LNCaP clone FGC (cell line): ENCODE measurements at places on chromosomes 6 and 20.
A peak's percentile ranks its signal among the peaks of the same experiment; 100 is the strongest.

GRCh38 chr20:63411898-63412631, 50.9 kb upstream of the CHRNA4 start:
- DNase-seq: no peak

GRCh38 chr6:39050453-39051112, 2.0 kb downstream of the GLP1R start:
- no peak for DNase-seq

- no peak for DNase-seq
These were observed 99.8 kb downstream of the TMEM242 start for GRCh38 chr6:157223511-157223910.

- DNase-seq: no peak
These were observed 1.2 kb downstream of the ANGPT4 start for GRCh38 chr20:914727-915498.

GRCh38 chr6:143166247-143166695, 105.6 kb downstream of the AIG1 start:
- DNase-seq: no peak

GRCh38 chr6:155939253-155939652, 483.6 kb upstream of the NOX3 start:
- no peak for DNase-seq

DNA sequence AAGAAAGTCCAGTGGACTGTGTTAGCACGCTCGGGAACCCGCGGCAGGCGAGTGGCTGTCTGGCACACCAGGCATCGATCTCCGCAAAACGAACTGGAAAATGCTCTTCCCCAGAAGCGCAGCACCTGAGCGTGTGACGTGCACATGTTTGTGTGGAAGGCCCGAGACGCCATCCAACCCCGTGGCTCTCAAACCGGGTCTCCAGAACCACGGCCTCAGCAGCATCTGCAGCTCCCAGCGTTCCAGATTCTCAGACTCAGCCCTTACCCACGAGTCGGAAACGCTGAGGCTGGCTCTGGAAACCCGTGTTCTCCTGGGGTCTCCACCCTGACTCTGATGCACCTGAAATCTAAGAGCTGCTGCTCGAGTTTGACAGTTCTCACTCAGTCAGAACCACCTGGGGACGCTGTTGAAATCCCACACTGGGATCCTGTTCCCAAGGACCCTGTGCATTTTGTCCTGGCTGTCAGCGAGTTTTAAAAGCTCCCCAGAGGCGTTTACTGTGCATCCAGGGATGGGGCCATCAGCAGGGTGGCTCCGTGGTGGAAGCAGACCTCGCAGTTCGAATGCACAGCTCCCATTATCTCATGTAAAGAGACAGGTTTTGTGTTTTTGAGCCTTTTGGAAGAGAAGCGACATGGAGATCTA, 69.0 kb downstream of the DLL1 start:
- DNase-seq: no peak

- DNase-seq: no peak
These were observed 219.3 kb downstream of the ARHGAP18 start for GRCh38 chr6:129490521-129491255.

GRCh38 chr20:10034717-10035571, at the start of gene ANKEF1:
ANKEF1 (plus strand) TSS chr20:10034987; CDS start chr20:10038302, 3,315 bp downstream.
- DNase-seq: peak; percentile 61

- no peak for DNase-seq
These were observed 26.6 kb downstream of the ZNF133 start for GRCh38 chr20:18314786-18315406.

GRCh38 chr6:110064744-110065524, 86.8 kb downstream of the GPR6 start:
- DNase-seq: no peak

GRCh38 chr6:35377002-35377401, 34.6 kb downstream of the PPARD start:
- DNase-seq: no peak

- no peak for DNase-seq
These were observed 130.8 kb downstream of the TIAM2 start for GRCh38 chr6:155125906-155126305.

DNA sequence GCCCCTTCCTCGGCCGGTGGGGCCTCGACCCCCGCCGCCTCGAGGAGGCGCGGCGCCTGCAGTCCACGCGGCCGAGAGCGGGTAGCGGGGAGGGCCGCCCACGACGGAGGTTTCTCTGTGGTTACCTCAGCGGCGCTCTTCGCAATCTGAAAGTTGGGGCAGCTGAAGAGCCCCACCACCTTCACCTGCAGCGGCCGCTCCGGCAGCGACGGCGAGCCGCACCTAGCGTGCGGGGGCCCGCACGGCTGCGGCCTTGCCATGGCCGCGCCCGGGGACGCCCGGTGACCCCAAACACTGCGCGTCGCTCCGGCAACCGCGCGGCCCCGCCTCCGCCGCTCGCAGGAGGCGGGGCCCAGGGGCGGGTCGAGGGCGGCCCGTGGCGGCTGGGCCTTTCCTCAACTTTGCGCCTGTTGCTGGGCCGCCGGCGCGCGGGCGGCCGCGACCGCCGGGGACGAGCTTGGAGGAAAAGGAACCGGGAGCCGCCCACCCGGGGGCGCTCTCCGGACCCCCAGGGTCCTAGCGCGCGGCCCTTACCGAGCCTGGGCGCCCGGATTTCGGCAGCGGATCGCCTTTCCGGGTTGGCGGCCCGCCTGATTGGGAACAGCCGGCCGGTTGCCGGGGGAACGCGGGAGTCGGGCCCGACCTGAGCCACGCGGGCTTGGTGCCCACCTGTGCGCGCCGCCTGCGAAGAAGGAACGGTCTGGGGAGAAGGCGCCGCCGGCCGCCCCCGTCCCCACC, at the start of the genes PPIL6 and SMPD2:
PPIL6 (minus strand) TSS at position 298 of the 738 bp plus-strand sequence; CDS start at position 260, 38 bp downstream.
SMPD2 (plus strand) TSS at position 394 of the 738 bp plus-strand sequence. CDS start 398 bp downstream, outside the sequence.
- peak; percentile 19 for DNase-seq

DNA sequence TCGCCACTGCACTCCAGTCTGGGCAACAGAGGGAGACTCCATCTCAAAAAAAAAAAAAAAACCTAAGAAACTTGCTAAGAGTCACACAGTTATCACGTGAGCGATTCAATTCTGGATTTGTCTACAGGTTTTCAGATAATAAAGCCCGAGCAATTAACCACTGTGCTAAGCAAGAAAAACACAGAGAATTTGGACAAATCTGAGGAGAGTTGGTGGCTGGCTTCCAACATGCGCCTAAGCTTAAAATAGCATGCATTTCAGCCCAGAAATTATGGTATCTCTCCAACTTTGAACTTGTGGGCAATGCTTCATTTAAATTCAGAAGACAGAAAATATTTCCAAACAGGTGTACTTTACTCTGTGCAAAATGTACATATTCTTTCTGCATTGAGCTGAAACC, 232.9 kb downstream of the TSHZ2 start:
- no peak for DNase-seq

DNA sequence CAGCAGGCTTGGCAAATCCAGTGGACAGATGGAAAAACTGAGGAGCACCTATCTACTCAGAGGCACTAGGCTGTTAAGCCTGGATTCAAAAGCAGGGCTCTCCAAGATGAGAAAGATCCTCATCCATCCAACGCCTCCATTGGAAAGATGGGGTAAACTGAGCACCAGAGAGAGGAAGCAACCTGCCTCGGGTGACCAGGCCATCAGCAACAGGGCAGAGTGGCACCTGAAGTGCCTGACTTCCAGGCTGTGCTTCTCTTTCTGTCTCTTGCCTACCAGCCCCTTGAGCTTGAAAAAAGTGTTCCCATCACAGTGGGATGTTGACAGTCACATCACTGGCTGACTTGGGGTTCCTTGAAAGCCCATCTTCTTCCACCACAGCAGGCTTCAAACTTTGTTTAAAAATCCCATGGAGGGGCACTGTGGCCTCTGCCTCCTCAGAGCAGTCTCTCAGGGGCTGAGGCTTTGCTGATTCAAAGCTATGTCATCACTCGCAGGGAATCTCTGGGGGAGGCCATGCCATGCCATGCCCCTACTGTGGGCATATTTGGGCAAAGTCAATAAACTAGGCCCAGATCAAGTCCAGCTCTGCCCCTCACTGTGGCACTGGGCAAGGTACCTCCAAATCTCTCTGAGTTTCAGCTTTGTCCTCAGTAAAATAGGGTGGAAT, 44.8 kb upstream of the TGM2 start:
- DNase-seq: no peak

GRCh38 chr6:90714319-90714718, 127.4 kb upstream of the MAP3K7 start:
- DNase-seq: no peak

- DNase-seq: no peak
These were observed 47.6 kb upstream of the MCM9 start for GRCh38 chr6:118982575-118982911.

DNA sequence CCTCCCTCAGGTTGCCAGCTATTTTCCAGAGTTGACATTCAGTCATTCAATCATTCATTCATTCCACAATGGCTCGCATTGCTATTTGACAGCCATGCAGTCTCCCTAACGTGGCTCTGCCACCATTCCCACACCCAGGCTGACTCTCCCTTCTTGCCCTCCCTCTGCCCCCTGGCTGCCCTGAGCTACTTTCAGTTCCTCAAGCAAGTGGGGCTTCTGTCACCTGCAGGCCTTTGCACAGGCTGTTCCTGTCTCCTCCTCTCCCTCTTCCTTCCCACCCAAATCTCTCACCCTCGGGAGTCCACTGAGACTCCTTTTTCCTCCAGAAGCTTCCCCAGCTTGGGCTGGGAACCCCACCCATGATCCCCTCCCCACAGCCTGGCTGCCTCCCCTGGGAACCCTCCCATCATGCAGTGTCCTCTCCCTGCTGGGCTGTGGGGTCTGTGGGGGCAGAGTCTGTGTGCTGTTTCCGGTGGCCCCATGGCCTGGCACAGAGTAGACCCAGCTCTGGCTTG, 2.6 kb downstream of the PACSIN1 start:
- DNase-seq: no peak

GRCh38 chr6:47245745-47246371, 63.8 kb downstream of the TNFRSF21 start:
- DNase-seq: no peak

DNA sequence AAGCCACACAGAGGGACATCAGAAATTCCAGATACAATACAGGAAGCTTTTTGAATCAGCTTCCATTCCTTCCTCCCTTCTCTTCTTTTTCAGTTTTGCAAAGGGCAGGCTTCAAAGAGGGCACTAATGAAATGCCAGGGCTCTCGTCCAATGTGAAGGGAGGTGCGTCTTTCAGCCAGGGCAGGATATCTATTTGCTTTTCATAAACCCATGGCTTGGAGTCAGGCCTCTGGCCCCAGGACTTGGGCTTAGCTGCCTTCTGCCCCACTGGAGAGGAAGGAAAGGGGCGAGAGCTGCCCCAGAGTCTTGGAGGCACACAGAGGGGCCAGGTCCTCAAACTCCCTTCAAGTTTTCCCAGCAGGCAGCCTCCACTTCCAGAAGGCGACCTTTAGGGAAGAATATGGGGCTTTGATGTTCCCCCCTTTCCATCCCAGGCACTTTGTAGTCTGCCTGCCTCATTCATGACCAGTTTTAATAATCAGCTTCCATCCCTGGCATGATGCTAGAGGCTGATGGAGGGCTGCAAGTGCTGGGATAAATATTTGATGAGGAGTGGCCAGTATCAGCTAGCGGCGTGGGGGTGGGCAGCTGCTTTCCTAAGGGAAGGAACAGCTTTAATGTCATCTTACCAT, 234.8 kb downstream of the NRN1 start:
- no peak for DNase-seq

DNA sequence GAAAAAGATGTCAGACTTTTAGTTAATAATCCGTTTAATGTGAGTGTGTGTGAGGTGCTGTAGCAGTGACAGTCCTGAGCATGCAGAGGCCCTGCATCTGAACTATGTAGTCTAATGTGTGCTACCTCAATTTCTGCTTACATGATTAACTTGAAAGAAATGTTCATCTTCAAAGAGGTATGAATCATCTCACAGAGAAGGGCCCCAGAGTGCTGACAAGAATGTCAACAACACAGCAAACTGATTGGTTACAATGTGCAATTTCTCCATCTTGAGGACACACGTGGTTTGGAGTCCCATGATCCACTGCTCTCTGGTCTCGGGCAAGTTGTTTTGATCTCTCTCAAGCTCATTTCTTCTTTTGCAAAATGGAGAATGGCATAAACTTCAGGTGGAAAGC, 61.7 kb upstream of the EMILIN3 start:
- DNase-seq: no peak

GRCh38 chr6:18323935-18324705, 59.8 kb upstream of the DEK start:
- no peak for DNase-seq

DNA sequence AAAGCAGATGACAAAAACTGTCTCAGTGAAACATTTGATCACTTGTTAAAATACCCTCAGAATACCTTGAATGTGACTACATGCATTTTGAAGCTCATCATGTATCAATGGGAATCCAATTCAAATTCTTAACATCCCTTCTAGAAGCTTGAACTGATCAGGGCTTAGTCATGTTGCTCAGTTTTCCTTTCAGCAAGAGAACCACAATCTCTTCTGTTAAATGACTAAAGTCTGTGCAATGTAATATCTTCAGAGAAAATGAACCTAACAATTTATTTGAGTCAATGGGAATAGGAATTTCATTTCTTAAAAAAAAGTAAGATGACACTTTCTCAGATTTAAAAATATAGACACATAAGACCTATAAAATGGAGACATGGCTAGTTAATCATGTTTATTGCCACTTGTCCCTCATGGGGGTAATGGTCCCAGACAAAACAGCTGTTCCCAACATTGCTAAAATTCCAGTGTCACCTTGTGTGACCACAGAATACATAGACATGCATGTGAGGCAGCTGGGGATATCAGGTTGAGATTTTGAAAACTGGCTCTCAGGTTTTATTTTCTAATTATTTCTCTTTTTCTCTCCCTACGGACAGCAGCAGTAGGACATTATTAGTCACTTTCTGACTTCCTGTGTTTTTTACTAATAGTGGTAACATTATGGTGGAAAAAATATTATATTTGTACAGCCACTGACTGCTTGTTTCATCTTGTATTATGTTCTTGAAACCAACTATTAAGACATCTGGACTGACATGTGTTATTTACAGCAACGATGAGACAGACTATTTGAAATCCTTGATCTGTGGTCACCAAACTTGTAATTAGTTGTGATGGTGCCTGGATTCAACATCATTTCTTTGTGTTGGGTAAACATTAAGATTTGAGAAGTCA, 192.5 kb downstream of the COL9A1 start:
- no peak for DNase-seq

DNA sequence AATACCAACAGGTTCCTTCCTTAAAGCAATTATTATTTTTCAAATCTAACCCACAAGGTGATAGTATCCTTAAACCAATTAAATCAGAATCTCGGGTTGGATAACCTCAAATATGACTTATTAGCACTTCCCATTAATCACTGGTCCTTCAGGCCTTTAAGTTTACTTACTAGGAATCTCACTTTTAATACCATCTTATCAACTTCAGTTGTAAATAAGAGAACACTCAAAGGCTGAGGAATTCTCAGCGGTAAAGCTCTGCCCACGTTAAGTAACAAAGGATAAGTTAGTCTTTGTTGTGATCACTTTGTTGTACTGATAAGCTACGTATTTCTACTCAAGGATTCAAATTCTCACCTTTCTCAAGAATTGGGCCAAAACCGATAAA, 82.0 kb downstream of the OR2B2 start:
- no peak for DNase-seq
